ENCODE measurements at places on chromosomes 11 and 22. TPM values are rescaled to one million over a fixed set of nuclear protein-coding genes. Genes with fewer than 3 reads are reported as not detected.

RIC3 gene
- 10.2 TPM for polyA plus RNA-seq

IGSF9B gene
- polyA plus RNA-seq, result 5.1 TPM

GRAMD4 gene
- polyA plus RNA-seq, result 21.5 TPM

SLC37A2 gene
- 0.95 TPM for polyA plus RNA-seq

RIMBP3C gene
- polyA plus RNA-seq, result 0.52 TPM

AASDHPPT gene
- polyA plus RNA-seq, result 73.2 TPM

CST6 gene
- not detected for polyA plus RNA-seq

POTEH gene
- polyA plus RNA-seq, result not detected

OR51E2 gene
- 1.3 TPM for polyA plus RNA-seq

SAMM50 gene
- polyA plus RNA-seq, result 64.5 TPM

FAM111B gene
- 8.8 TPM for polyA plus RNA-seq

CARNS1 gene
- polyA plus RNA-seq, result 2.7 TPM

Measured in renal cortex interstitium (tissue), 15 donors.